ENCODE measurements at places on chromosomes 5 and 9.

DNA sequence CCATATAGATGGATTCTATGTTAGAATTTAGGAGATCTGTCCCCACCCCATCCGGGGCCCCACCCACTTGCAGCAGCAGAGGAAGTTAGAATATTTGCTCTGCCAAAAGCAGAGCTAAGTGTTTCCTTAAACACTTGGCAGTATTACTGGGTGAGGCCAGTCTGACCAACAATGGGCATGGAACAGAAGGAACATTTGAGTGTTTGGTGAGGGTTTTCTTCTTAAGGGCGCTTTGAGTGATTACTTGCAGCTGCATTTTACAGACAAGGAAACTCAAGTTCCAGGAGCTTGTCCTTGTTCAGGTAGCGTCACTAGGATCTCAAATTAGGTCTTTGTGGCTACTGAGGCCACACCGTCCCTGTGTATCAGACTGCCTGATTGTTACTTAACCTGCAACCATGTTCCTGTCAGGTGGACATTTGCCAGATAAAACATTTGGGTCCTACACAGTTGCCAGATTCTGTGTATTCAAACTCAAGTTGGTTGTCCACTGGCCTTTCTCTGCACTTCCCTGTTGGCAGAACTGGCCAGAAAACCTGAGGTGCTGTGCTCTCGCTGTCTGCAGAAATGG is 59.3 kb downstream of the SLC46A2 start:
- no peak for DNase-seq

DNA sequence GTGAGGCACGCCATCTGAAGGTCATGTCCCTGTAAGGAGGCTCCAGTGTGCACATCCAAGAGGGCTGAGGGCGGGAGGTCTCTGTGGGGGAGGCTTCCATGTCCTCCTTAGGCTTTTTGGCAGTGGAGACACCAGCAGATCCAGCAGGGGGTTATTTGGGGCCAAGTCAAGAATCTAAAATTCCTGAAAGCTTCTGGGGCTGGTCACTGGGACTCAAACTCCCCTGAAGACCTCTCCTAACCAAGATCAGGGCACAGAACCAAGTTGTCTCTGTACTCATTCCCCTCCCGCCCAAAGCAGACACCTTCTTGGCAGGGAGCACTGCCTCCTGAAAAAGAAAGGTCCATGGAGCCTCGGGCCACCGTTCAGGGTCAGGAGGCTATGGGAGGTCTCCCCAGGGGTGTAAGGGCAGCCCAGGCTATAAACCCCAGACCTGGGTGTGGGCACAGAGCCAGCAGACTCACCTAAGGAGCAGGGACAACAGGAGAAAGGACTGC is 127.4 kb upstream of the ADRA1B start:
- DNase-seq, result no peak

GRCh38 chr9:111917980-111918379 is 21.4 kb downstream of the UGCG start:
- DNase-seq, result no peak

- DNase-seq, result no peak
Measured at GRCh38 chr5:107242411-107243219, 428.1 kb downstream of the EFNA5 start.

- no peak for DNase-seq
Measured at GRCh38 chr5:11084111-11084510, 323.1 kb upstream of the DAP start.

DNA sequence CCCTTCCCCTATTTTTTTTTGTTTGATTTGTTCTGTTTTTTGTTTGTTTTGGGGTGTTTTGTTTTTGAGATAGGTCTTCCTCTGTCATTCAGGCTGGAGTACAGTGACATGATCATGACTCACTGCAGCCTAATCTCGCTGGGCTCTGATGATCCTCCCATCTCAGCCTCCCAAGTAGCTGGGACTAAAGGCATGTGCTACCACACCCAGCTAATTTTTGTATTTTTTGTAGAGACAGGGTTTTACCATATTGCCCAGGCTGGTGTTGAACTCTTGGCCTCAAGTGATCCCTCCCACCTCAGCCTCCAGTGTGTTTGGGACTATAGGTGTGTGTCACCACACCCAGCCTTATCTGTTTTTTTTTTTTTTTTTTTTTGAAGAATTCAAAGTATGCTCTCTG is 605.4 kb downstream of the DNAH5 start:
- DNase-seq, result no peak

- DNase-seq, result peak; percentile 63
Measured at GRCh38 chr9:107243742-107244141, 39.3 kb upstream of the RAD23B start.

- no peak for DNase-seq
Measured at GRCh38 chr5:58081435-58081834, 378.5 kb downstream of the PLK2 start.

- DNase-seq, result no peak
Measured at GRCh38 chr5:15245913-15246312, 254.1 kb upstream of the FBXL7 start.

DNA sequence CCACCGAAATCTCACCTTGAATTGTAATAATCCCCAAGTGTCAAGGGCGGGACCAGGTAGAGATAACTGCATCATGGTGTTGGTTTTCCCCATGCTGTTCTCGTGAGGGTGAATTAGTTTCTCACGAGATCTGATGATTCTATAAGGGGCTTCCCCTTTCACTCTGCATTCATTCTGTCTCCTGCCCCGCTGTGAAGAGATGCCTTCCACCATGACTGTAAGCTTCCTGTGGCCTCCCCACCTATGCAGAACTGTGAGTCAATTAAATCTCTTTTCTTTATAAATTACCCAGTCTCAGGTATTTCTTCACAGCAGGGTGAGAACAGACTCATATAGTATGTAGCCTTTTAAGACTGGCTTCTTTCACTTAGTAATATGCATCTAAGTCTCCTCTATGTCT is 128.1 kb upstream of the NR5A1 start:
- no peak for DNase-seq
